ENCODE measurements at places on chromosomes 2 and 18. TPM values are rescaled to one million over a fixed set of nuclear protein-coding genes. Genes with fewer than 3 reads are reported as not detected.
A peak's percentile ranks its signal among the peaks of the same experiment; 100 is the strongest.

DNA sequence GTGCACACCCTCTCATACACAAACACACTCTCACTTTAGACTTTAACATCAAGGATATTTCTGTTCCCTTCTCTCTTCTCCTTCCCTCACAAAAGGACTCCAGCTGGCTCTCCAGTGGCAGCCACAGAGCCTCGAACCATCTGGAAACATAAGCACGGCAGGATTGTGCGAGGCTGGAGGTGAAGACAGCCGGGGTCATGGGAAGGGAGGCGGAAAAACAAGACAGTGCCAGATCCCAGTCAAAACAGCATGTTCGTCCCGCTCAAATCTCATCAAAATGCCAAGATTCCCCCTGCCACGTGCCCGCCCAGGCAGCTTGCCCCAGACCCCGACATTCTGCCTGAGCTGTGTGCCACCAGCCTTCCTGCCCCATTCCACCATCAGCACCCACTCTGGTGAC lies 180.3 kb downstream of the ZBTB7C start:
- no peak for ATAC-seq

- ATAC-seq = no peak
These were observed 124.5 kb downstream of the TMEM182 start for GRCh38 chr2:102886216-102886893.

DNA sequence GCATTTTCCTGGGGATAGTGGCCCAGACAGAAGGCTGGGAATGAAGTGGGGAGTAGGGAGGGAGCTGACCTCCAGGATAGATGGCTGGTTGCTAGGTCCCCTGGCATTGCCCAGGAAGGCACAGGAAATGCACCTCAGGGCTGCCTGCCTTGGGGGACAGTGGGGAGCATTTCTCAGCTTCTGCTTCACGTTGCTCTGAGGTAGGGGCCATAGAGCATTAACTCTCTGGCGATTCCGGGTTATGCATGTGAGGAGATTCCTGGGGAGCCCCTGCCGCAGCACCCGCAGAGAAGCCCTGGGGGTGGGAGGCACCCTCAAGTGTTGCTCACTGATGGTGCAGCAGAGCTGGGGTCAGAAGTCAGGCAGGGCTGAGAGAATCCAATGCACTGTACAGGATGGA lies 256.5 kb downstream of the CYP26B1 start:
- ATAC-seq = no peak

GRCh38 chr2:65186872-65187851 lies 40.5 kb upstream of the ACTR2 start:
- ATAC-seq = peak; percentile 89

GRCh38 chr2:202495230-202495604 lies 119.1 kb downstream of the BMPR2 start:
- no peak for ATAC-seq

- no peak for ATAC-seq
These were observed 15.1 kb downstream of the TRAK2 start for GRCh38 chr2:201436141-201436540.

DNA sequence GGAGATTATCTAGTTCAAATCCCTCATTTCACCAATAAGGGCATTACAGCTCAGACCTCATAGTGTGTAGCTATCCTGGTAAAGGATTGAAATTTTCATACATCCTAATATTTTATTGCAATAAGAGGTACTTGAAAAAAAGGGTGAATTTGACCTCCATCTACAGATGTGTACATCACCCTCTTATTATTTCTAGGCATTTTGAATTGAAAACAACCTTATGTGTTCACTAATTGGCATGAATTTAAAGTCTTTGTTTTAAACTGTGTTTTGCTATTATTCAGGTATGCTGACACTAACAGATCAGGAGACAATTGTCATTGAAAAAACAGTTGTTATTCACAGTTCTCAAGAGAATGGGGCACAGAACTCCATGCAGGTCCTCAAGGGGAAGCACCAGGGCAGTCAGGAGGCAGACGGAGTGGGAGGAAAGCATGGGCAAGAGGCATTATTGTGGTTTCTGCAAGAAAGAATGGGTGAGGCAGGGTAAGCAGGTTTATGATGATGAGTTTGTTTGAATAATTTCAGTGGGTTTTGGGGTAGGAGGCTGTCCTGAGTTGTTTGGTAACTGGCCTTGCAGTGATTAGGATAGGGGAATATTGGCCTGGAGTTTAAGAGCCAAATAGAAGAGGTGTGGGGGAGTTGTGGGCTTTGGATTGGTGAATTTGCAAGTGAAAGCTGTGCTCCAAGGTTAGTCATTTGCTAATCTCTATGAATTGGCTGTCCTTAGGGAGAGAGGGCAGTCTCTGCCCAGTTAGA lies 194.6 kb downstream of the GPD2 start:
- ATAC-seq = no peak

The SPHKAP gene
- total RNA-seq = not detected

The CTAGE1 gene
- not detected for total RNA-seq

The AGXT gene
- total RNA-seq = not detected

The MARCO gene
- total RNA-seq = 0.80 TPM

All from esophagus mucosa (tissue), 1 donor.